ENCODE measurements at places on chromosomes 5 and 9. TPM values are rescaled to one million over a fixed set of nuclear protein-coding genes. Genes with fewer than 3 reads are reported as not detected.

DNA sequence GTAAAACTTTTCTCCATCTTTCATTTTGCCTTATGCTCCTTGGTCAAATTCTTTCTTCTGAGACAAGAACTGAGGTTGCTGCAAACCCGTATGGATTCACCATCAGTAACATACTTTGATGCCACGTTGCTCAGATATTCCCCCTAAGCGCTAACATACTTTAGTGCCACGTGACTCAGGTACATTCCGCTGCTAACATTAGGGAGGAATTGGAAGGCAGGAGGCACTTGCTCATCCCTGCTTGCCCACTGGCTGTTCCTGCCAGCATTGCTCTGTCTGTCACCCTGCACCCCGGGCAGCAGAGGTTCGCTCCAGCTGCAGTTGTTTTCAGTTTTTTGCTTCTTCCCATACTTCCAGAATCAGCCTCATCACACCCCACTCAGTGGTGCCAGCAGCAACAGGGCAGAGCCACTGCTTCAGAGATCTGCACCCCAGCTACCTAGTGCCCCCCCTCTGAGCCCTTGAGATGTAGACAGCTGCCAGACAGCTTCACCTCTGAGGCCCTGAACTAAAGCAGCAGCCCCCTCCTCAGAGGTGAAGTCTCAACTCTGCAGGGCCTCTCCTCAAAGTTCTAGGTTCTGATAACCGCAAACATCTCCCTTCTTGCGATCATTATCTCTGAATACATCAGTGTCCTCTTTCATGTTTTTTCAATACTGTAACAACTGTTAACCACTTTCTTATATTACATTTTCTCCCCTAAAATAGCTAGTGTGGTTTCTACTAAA is 228.0 kb upstream of the KIF2A start:
- H3K4me1 ChIP-seq = no peaks in the 10 kb centered on the region
- DNase-seq = no peak
- H3K36me3 ChIP-seq = no peaks in the 10 kb centered on the region
- peaks cover 2% of the 10 kb centered on the region for H3K27me3 ChIP-seq

The DBH gene
- not detected for polyA plus RNA-seq

DNA sequence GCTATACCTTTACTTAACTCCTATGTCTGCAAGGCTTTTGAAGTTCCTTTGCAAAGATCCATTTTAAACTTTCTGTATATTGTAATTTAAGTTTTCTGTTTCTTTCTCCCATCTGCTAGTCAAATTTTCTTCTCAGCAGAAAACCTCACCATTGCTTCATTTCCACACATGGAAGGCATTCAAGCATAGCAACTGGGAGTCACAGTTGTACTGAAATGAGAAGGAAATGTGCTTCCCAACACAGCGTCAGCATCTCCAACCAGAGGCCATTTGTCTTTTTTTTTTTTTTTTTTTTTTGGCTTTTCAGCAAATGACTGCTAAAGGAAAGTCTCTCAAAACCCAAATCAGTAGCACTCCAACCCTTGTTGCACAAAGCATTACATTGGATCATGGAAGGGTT is 92.5 kb downstream of the RAB3C start:
- no peak for DNase-seq
- H3K27ac ChIP-seq = no peak overlapping the region
- peaks cover 54% of the 10 kb centered on the region for H3K4me1 ChIP-seq
- H3K4me3 ChIP-seq = no peak overlapping the region
- H3K36me3 ChIP-seq = no peaks in the 10 kb centered on the region

- DNase-seq = no peak
- no peaks in the 10 kb centered on the region for H3K27me3 ChIP-seq
- H3K4me3 ChIP-seq = no peak overlapping the region
- no peaks in the 10 kb centered on the region for H3K36me3 ChIP-seq
These were observed 11.3 kb downstream of the AFAP1L1 start for GRCh38 chr5:149282966-149283332.

GRCh38 chr9:72661401-72662135 is 140.2 kb downstream of the TMC1 start:
- DNase-seq = no peak
- H3K4me3 ChIP-seq = no peak overlapping the region
- peaks cover 3% of the 10 kb centered on the region for H3K27me3 ChIP-seq
- H3K36me3 ChIP-seq = no peaks in the 10 kb centered on the region
- H3K27ac ChIP-seq = no peak overlapping the region
- no peaks in the 10 kb centered on the region for H3K4me1 ChIP-seq

- DNase-seq = no peak
- H3K4me3 ChIP-seq = no peak overlapping the region
- H3K36me3 ChIP-seq = no peaks in the 10 kb centered on the region
- H3K27me3 ChIP-seq = no peaks in the 10 kb centered on the region
These were observed 607.2 kb downstream of the EFNA5 start for GRCh38 chr5:107063511-107063910.
